ENCODE measurements at places on chromosomes 6 and 20.

- peak; percentile 12 for DNase-seq
These were observed 150.0 kb upstream of the SPACA1 start for GRCh38 chr6:87897663-87898062.

GRCh38 chr6:151103266-151103665, 136.5 kb upstream of the AKAP12 start:
- no peak for DNase-seq

DNA sequence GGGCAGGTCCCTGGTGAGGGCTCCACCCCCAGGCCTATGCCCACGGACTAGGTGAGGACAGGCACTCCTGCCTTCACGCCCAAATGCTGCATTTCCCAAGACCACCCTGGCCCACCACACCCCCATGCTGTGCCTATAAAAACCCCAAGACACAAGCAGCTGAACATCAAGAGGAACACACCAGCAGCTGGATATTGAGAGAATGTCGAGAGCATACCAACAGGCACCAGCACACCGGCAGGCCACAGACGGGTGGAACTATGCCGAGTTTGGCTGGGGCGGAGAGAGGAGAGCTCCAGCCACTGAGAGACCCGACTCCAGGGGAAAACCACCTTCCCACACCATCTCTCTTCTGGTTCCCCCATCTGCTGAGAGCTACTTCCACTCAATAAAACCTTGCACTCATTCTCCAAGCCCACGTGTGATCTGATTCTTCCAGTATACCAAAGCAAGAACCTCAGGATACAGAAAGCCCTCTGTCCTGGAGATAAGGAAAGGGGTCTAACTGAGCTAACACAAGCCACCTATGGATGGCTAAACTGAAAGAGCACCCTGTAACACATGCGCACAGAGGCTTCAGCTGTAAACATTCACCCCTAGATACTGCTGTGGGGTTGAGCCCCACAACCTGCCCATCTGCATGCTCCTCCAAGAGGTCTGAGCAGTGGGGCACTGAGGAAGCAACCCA, 316.2 kb downstream of the FOXC1 start:
- no peak for DNase-seq

- no peak for DNase-seq
These were observed 505.8 kb upstream of the MARCKS start for GRCh38 chr6:113351173-113351834.

DNA sequence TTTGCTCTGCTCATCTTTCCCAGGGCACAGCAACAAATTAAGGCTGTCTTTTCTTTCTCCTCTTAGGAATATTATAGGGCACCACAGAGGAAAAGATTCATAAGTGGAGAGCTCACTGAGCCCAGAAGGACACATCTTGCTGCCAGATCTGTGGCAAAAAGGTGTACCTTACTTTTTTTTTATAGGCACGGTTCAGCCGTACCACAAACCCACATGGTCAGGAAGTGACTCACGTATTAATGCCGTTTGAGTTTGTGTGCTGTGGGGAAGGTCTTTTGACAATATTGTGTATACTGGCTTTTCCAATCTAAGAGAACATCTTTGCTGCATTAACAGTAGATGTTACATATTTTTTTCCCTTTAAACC, 28.4 kb downstream of the PAQR8 start:
- DNase-seq: no peak

DNA sequence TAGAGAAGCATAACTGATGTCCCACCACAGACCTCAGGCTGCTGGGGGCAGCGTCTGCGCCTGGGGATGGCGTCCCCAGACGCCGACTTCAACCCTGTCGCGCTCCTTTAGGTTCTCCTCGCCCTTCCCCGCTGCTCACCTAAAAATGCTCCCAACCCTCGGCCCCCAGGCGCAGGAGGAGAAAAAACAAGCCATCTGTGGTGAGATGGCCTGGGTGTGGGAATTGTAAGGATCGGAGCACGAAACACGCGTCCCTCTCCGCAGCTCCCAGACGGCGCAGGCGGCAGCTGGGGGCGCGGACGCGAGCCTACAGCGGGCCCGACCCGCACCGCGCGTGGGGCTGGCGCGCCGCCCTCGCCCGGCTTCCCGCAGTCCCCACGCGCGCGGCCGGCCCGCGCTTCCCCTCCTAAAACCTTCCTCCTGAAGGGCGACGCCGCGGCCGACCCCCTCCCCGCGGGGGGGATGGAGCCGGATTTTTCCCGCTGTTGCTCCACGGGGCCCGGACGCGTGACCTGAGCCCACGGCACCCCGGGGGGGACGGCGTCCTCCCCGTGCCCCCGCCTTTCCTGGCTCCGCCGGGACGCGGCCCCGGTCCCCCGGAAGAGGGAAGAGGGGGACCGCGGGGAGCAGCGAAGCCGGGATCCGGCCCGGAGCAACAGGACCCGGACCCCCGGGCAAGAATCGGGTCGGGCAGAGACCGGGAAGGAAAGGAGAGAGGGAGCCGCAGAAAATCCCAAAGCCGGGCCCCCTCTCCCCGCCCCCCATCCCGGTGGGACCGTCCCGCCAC, 611 bp downstream of the EPB41L2 start:
- DNase-seq: peak; percentile 29

- no peak for DNase-seq
These were observed 643.6 kb upstream of the CHD6 start for GRCh38 chr20:42261766-42262270.

DNA sequence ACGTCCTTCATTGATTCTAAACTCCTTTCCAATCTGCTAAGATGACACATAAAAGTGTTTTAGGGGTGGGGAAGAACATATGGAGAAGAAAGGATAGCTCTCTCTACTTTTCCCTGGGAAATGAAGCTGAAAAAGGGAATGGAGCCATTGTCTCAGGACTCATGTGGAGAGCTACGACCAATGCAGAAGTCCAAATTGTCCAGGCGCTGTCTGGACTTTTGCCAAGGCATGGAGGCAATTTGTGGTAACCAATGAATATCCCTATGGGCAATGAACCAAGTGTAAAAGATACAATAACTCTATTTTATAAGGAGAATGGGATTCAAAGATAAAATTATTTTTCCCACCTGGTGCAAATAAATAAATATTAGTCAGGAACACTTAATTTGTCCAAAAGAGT, 16.1 kb downstream of the FBXL4 start:
- no peak for DNase-seq

DNA sequence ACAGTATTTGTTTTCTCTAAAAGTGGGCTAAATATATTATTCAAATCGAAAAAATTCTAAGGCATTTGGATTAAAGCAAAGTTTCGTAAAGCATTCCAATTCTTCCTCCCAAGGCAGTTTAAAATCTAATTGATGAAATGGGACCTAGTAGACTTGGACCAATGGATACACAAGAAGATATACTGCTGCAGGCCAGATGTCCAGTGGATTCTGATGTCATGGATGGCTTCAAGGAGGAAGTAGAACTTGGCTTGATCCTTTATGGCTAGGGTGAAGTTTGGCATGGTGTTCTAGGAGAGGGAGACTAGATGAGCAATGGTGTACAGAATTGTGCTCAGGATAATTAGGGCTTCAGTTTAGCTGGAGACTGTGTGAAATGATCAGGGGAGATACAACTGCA, 559.5 kb upstream of the MMS22L start:
- DNase-seq: no peak

GRCh38 chr20:16203096-16203495, 370.2 kb downstream of the KIF16B start:
- no peak for DNase-seq

DNA sequence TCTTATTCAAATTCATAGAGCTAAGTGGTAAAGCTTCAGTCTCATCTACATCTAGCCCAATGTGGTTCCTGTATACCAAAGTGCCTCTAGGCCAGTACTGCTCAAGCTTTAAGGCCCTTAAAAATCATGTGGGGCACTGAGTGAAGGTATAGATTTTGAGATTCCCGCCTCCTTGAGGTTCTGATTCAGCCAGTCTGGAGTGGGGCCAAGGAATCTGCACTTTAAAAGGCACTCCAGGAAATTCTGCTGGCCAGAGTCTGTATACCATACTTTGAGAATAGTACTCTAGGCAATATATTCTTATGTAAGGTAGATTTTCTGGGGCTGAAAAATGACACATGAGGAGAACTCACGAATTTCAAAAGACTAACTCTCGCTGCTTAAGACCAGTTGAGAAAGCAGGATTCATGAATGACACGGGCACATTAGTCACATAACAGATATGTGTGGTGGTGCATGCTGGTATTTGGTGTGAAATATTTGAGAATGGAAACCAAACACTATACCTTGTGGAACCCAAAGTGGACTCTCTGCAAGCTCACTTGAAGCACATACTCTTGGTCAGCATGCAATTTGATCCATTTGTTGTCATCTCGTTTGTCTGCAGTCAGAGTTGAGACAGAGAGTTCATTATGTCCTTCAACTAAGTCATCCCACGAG, 47.6 kb upstream of the SIM1 start:
- peak; percentile 13 for DNase-seq

- no peak for DNase-seq
These were observed 54.1 kb downstream of the UBE2V1 start for GRCh38 chr20:50058662-50059402.

GRCh38 chr6:31265926-31266325, 6.0 kb downstream of the HLA-C start:
- no peak for DNase-seq

DNA sequence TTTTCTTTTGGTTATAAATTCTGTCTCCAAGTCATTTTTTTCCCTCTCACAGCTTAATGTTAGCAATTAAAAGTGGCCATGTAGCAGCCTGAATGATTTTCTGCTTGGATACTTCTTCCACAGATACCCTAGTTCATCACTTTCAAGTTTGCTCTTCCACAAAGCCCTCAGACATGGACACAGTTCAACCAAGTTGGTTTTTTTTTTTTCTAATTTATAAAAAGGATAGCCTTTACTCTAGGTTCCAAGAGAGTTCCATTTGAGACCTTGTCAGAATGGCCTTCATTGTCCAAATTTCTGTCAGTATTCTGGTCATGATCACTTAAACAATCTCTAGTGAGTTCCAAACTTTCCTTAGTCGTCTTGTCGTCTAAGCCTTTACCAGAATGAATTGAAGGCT, 40.0 kb downstream of the RSPH3 start:
- no peak for DNase-seq

- DNase-seq: no peak
These were observed 96.8 kb downstream of the RIMS1 start for GRCh38 chr6:71983131-71983530.

- DNase-seq: peak; percentile 79
These were observed 158.4 kb downstream of the OR2B2 start for GRCh38 chr6:27753668-27754407.

DNA sequence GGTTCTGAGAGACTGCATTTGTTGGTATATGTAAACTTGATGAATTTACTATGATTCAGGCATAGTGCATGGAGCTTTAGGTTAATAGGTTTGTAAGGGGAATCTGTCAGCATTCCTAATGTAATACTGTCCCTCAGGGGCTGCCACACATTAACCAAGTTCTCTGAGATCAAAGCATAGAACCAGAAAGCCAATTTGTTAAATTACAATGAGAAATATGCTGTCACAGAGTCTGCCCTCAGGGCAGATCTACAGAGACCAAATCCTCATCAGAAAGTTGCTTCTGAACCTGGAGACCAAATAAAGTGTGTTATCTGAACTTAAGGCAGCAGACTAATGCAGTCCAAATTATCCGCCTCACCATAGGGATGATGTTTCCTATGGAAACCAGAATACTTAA, 250.8 kb upstream of the HTR1E start:
- no peak for DNase-seq

DNA sequence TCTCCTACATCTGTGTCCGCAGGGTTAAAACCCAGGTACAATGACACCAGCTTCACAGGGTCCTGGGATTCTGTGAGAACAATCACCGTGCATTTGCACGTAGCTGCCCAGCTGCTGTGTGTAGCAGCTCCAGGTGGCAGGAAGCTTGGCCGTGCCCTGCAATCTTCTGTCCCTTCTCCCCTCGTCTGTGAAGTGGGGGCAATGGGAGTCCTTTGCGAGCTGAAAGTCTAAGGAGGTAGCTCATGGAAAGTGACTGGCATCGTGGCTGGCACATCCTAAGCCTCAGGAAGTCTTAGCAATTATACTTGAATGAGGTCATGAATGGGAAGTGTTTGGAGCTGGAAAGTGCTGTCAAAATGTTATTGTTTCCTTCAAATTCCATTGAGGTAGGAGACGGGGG, 137.1 kb downstream of the SMOC2 start:
- no peak for DNase-seq

GRCh38 chr20:11204926-11205768, 531.3 kb upstream of the JAG1 start:
- DNase-seq: peak; percentile 38

DNA sequence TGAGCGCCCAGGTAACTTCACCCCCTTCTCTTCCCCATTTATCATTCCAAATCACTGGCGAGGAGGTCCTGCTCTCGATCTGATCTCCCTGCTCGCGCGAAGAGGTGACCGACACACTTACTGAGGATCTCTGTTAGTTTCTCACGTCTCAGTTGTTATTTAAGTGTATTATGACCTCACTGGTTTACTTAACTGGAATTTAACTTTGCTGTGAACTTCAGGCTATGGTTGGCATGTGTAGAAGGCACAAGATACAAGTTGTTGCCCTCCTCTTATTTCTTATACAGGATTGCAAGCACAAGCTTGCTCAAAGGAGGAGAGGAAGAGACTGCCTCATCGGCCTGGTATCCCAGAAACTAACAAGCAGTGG, 1.2 kb downstream of the RNF217 start:
- peak; percentile 60 for DNase-seq

GRCh38 chr20:3224681-3225421, 14.1 kb downstream of the SLC4A11 start:
- DNase-seq: no peak

DNA sequence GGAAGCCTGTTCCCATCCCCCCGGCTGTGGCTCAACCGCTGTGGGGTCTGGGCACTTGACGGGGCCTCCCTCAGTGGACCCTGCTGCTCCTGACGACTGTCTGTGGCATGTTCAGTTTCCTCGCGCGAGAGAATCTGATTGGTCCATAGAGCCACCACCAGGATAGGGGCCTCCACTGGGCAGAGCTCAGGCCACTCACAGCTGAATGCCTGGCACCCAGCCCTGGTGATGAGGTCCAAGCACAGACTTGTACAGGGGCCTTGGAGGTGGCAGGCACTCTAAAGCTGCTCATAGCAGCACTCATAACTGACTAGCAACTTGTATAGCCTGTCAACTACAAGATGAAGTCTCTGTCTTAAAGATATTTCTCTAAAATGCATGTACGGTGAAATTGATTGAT, 368.1 kb downstream of the NRN1 start:
- no peak for DNase-seq

DNA sequence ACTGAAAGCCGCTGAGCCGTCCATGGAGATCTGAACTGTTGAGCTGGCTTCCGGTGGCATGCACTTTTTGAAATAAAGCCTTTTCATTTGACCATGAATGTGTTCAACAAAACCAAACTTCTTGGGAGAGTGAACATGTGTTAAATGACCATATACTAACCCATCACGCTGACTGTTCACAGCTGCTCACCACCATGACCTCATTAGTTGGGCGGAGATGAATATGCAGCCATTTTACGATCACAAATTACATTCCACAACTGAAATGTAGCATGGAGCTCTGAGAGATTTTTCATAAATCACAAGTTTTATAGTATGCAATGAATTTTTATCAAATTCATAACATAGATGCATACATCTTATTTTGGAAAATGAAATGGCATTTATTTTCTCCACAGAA, 4.2 kb downstream of the RAMACL start:
- DNase-seq: no peak

- DNase-seq: peak; percentile 25
These were observed 644 bp downstream of the RBL1 start for GRCh38 chr20:37095108-37095598.

GRCh38 chr6:87869064-87869905, 167.3 kb upstream of the AKIRIN2 start:
- DNase-seq: no peak

Data from AG08396 (cell line).